ENCODE measurements at places on chromosomes 3 and 15. TPM values are rescaled to one million over a fixed set of nuclear protein-coding genes. Genes with fewer than 3 reads are reported as not detected.

LRRIQ4 gene
- total RNA-seq: 0.16 TPM

GRCh38 chr3:63981980-63982379 lies 41.3 kb downstream of the PSMD6 start:
- DNase-seq: no peak

DNA sequence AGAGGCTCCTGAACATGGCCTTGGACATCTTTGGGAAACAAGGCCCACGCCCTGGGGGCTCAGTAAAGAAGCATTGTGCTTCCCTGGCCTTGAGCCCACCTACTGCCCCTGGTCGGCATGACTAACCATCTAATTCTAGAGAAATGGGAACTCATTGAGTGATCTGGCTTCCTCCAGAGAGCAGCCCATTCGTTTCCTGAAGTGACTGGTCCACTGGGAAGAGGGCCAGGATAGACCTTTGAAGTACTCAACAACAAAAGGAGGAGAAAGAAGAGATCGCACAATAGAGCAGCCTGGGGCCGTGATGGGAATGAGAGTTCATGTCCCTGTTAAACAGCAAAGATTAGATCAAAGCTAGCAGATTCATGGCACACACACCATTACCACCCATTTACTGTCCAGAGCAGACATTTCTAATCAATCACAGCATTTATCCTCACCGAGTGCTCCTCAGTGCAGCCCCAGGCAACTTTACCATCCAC lies 514.4 kb upstream of the PROK2 start:
- DNase-seq: no peak

DNA sequence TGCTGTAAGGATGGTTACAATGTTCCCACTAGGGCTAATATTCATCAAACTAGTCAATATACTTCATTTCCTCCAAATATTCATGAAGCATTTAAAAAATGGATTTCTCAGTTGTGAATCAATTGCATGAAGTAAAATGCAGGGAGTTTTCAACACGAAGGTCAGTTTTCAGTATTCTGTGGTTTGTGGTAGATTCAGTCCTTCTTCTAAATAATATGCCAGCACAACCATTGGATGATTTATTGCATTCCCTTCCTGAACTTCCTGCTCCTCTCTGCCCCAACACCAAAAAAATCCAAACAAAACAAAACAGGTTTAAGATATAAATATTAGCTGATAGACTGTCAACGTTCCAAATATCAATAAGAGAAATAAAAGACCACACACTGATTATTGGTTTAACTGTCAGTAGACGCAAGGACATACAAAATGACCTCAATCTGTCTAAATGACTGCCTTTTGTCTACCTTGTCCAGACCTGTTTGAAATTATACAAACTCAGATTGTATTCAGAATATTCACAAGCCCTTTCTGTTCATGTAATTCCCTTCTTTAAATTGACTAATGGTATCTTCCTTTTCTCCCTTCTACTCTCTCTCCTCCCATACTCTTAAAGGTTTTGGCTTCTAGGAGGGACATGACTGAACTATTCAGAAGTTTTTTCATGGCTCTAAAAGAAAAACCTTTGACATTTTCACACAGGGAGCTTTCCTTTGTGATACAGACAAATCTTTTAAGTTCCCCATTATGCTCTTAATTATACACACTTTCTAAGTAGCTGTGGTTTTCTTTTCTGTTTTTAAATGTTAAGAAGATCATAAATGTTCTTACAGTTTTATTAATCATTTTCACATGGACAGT lies 92.6 kb upstream of the STT3B start:
- DNase-seq: no peak

GRCh38 chr3:60983906-60984305 lies 267.3 kb downstream of the FHIT start:
- DNase-seq: no peak

DNA sequence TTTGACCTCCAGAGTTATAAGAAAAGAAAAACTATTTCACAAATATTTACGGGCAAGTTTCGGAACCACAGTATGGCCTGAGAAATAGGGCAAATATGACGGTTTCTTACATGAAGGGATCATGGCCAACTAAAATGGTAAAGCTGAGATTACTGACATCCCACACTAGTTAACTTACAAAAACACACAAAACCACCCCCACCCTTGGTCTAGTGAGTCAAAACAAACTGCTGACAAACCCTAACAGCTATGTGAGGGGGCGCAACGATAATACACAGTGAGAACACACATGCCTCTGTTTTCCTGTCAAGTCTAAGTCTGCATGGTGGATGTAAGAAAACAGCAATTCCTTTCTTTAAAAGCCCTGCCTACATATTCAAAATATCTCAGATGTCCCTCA lies 32.3 kb downstream of the CBLB start:
- DNase-seq: no peak

- peak; percentile 52 for DNase-seq
These were observed 10.5 kb downstream of the ISG20 start for GRCh38 chr15:88649286-88649733.

DNA sequence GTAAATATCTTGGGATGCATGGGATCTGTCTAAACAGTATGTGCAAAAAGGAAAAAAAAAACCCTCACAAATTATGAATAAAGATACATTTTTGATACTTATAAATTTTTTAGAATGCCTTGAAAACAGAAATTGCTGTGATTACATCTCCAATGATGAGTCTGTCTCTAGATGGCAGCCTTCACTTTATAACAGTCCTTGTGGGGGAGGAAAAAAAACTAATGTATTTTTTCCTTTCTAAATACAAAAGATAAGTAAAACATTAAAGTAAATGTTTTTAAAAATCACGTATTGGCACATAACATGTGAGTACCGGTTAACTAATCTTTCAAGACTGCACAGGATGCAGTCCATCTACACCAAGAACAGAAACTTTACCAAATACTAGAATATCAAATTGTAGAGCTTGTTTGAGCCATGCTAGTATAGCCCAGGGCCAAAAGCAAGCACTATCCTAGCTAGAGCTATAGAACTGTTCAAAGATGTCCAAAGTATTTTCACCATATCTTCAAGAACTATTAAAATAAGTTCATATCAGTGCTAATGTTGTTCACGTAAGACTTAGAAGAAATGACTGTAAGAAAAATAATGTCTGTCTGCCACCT lies 206.4 kb downstream of the STAG1 start:
- DNase-seq: no peak

DNA sequence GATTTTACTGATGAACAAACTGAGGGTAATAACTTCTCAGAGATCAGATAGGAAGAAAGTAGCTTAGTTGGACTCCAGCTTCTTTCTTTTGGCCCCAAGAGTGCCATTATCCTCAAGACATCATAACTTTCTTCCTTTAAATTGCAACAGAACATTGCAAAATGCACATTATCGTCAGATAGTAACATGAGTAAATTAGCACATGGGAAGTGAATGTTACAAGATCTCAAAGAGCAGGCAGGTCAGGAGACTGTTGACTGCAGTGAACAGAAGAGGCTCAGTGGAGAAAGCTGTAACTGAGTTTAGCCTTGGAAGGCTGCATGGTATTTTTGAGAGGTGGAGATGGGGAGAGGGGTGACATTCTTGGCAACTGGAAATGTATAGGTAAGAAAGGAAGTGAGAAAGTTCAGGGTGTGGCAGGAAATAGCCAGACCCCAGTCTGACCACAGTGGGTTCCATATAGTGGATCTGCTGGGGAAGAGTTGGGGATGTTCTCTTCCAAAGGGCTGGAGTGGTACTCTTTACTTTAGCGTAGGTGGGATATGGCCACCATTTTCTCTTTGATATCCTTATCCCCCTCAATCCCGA lies 307.7 kb downstream of the RPLP1 start:
- peak; percentile 34 for DNase-seq

DNA sequence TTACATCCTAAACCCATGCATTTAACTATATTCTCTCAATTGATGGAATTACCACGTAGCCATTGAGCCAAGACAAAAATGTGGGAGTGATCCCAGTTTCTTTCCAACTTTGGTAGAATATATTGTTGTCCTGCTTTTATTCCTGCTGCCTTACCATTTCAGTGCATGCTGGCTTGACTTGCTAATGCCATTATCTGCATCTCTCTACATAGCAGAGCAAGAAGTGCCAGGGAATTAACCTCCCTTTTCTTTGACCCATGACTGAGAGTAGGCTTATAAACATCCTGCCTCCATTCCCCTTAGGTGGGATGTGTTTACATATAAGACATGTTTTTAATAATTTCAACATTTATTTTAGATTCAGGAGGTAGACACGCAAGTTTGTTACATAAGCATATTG lies 1153.4 kb downstream of the IGSF11 start:
- no peak for DNase-seq

DNA sequence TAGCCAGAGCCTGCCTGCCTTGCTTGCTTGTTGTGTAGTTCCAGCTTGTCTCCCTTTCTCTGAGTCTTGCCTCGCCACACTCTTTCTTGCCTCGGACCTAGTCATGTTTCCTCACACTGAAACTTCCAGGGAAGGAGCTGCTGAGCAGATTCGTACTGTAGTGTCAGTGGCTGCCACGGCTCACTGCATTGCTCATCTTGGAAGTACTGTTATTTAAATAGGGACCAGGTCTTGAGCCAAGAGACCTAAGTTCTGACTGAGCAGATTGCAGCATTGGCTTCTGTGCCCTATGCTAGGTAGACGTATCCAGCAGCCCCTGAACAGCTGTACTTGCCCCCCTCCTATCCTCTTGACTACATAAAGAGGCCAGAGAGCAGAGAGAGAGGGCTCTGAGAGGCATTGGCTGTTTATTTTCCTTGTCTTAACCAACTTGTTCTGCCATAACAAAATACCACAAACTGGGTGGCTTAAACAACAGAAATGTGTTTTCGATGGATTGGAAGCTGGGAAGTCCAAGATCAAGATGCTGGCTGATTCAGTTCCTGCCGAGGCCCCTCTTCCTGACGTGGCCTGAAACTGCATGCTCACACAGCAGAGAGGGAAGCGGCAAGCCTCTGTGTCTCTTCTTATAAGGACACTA lies 5.8 kb upstream of the RARRES1 start:
- DNase-seq: no peak
